Glomerular endothelial cell (primary cell): ENCODE measurements at places on chromosomes 1 and 21.

DNA sequence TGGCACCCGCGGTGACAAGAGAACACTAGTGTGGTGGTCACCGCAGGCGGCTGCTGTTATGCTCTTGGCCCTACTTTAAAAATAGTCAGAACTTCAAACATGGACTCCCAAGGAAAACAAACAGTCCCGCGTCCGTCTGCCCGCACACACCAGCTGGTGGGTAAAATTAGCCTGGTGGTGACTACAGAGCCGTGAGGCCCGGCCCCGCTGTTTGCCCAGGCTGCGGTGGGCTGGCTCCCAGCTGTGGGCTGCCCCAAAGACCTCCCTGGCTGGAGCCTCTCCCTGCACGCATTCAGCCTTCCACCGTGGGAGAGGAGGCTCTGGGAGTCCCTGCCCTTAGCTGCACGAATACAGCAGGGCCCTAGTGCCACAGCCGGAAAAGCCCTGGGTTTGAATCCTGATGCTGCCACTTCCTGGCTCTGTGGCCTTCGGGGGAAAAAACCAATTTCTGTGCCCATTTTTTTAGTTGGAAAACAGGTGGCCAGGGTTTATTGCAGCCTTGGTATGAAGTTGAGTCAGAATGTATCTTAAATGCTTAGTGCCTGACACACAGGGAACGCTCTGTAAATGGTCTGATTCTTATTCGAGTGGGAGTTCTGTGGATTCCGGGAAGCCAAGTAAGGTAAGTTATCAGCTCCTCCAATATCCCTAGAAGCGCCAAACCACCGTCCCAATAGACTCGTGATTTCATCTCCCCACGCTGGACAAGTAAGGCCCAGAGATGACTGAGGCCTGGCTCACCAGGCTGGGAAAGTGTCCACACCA, 58.2 kb downstream of the ALPL start:
- DNase-seq, result no peak

DNA sequence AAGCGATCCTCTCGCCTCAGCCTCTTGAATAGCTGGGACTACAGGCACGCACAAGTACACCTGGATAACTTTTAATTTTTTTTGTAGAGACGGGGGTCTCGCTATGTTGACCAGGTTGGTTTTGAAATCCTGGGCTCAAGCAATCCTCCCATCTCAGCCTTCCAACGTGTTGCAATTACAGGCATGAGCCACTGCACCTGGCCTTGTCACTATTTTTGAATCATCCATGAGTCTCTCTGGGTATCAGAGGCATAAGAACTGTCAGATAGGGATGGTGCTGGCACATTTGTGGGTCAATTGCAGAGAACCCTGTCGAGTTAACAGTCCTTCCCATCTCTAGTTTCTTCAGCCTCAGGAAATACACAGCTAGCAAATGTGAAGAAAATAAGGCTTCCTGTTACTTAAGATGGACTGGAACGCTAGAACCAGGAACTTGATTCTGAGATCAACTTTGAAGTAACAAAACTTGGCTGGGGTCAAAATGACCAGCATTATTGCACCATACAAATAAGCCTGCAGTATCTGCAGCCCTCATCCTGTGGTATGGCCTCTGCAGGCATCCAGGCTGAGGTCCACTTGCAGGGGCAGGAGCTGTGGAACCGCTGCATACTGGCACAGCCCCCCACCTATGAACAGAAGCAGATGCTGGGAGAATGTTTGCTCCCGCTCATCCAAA, 124.3 kb upstream of the GADD45A start:
- DNase-seq, result no peak

DNA sequence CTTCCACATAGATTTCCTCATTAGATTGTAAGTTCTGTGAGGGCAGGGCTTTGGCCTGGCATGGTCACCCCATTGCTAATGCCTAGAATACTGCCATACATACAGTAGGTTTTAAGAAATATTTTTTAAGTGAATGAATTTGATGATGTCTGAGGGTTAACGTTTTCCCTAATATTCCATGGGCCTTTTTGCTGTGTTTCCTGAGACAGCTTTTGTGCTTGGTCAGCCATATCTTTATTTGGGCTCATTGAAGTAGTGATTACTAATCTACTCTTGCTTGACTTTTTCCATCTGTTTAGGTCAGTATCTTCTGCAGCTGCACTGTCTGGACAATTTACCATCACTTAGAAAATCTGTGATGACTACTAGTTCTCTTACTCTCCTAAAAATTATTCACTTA, 3.5 kb downstream of the CDC42 start:
- DNase-seq, result no peak

GRCh38 chr21:27515676-27516075, 548.8 kb upstream of the ADAMTS5 start:
- DNase-seq, result no peak

GRCh38 chr1:94901841-94902240, 25.1 kb downstream of the CNN3 start:
- no peak for DNase-seq

- no peak for DNase-seq
These were observed 33.6 kb upstream of the DIP2A start for GRCh38 chr21:46425041-46425440.

GRCh38 chr1:97007840-97008604, 286.4 kb downstream of the PTBP2 start:
- DNase-seq, result no peak

- DNase-seq, result no peak
These were observed 212.6 kb downstream of the BARHL2 start for GRCh38 chr1:90504509-90504908.

GRCh38 chr21:38803075-38803660, 2.6 kb upstream of the ETS2 start:
- no peak for DNase-seq

DNA sequence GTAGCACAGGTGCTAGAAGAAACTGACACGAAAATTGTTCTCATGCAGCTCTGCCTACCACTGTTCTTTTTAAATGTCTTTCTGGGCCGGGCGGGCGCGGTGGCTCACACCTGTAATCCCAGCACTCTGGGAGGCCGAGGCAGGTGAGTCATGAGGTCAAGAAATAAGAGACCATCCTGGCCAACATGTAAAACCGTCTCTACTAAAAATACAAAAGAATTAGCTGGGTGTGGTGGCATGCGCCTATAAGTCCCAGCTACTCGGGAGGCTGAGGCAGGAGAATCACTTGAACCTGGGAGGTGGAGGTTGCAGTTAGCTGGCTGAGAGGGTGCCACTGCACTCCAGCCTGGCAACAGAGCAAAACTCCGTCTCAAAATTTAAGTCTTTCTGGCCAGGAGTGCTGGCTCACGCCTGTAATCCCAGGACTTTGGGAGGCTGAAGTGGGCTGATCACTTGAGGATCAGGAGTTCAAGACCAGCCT, 947 bp upstream of the RIT1 start:
- DNase-seq, result no peak

GRCh38 chr1:205631768-205632668, at the start of gene ELK4:
ELK4 (minus strand) TSS chr1:205632011; CDS start chr1:205623882, 8,129 bp downstream.
- no peak for DNase-seq

DNA sequence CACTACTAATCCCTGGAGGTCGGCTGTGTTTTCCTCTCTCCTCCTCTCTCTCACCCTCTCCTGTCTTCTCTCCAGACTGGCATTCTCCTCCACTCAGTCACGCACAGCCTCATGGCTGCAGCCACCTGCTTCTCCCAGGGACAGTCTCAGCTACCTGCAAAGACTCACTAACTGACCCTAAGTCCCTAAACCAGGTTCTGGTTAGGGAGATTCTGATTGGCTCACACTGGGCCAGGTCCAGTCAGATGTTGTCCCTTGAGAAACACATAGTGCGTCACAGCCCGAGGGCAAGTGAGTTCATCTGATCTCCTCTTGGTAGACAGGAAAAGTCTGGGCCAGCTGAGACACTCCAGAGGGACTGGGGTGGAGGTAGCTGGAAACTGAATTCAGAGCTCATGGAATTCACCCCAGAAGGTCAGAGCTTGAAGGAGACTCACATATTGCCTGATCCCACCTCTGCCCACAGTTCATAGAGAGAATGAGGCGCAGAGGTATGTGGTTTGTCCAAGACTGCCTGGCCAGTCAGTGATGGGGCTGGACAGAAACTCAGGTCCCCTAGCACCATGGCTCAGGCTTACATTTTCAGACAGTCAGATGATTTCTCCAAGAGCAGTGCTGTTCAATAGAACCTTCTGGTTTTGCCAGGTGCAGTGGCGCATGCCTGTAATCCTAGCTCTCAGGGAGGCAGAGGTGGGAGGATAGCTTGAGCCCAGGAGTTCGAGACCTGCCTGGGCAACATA, 40.4 kb upstream of the RPL11 start:
- DNase-seq, result no peak

GRCh38 chr1:86471291-86471690, 2.6 kb downstream of the CLCA1 start:
- DNase-seq, result no peak

DNA sequence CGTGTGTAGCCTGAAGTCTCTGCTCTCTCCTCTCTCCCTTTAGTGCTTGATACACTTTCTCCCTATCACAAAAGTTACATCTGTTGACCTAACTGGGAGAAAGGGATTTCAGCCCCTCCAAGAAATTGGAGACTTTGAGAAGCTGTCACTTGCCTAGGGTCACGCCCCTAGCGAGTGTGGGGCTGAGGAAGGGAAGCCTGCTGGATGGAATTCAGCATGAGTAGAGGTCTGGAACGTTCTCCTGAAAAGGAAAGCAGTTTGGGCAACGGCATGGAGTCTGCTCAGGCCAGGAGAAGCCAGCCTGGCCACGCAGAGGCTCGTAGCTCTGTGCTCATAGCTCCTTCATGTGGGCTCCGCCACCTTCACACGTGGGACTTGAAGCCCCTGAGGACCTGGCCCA, 22.4 kb downstream of the COL16A1 start:
- no peak for DNase-seq

GRCh38 chr1:74407902-74408301, 104.5 kb downstream of the LRRC53 start:
- DNase-seq, result no peak

DNA sequence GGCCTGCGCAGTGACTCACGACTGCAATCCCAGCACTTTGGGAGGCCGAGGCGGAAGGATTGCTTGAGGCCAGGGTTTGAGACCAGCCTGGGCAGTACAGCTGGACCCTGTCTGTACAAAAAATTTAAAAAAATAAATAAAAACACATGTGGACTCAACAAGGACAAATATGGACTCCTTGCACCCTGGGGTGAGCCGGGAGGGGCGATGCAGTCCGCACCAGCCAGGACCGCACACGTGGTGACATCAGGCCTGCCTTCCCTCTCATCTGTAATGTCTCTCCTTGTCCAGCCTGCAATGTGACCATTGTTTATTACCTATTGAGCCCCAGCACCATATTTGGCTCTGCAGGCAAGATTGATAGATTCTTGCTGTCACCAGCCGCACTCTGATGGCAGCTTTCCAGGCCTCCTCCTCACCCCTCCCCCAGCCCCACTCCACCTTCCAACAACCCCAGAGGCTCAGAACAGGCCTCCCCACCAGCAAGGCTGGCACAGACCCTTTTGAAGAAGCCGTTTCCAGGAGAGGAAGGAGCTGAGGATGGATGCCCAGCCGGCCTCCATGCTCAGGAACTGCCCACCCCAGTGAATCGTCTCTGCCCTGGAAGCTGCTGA, 55.2 kb downstream of the IRF2BP2 start:
- no peak for DNase-seq

- DNase-seq, result no peak
These were observed 1.2 kb downstream of the RSRP1 start for GRCh38 chr1:25245809-25246599.

- DNase-seq, result no peak
These were observed 41.9 kb downstream of the WNT9A start for GRCh38 chr1:227905573-227906487.

DNA sequence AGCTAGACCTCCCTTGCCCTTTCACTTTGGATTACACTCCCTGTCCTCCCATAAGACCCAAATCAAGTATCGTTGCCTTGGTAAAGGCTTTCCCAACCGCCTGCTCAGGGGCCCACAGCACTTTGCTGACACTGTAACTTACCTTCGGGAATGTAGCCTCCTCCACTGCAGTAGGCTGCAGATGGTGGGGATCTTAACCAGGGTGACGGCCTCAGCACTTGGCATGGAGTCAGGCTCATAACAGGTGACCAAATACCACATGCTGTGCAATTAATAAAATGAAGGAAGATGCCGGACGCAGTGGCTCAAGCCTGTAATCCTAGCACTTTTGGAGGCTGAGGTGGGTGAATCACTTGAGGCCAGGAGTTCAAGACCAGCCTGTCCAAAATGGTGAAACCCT, 88.7 kb upstream of the IRF2BP2 start:
- no peak for DNase-seq

GRCh38 chr1:59605761-59606160, 209.0 kb upstream of the HOOK1 start:
- DNase-seq, result no peak

DNA sequence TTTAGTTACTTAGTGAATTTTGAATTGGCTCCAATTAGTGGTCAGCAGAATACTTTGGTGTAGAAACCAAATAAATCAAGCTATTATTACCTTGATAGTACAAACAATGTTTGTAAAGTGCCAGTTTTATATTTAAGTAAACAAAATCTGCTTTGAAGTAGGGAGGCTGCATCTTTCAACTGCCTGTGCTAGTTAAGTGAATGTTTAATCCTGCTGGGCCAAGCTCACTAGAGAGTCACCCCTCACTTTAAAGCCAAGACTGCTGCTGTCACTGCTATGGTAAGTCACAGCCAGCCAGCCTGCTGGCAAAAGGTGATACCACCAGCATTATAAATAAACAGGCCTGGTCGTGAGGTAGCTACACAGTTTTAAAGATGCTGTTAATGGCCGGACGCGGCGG, 10.3 kb upstream of the CFAP126 start:
- no peak for DNase-seq

- no peak for DNase-seq
These were observed 198.1 kb upstream of the KIAA0040 start for GRCh38 chr1:175390522-175391254.

- no peak for DNase-seq
These were observed 7.5 kb downstream of the TOR1AIP1 start for GRCh38 chr1:179889589-179889988.

GRCh38 chr1:240344918-240345317, 253.2 kb downstream of the FMN2 start:
- DNase-seq, result no peak

- DNase-seq, result no peak
These were observed 857 bp downstream of the GPX7 start for GRCh38 chr1:52602856-52603600.

- no peak for DNase-seq
These were observed 2.4 kb upstream of the BARHL2 start for GRCh38 chr1:90719330-90720144.

- no peak for DNase-seq
These were observed 43.2 kb upstream of the LYPLAL1 start for GRCh38 chr1:219130366-219130935.
